Erythroblast (primary cell): ENCODE measurements at places on chromosomes 6 and 20.

- no peak for DNase-seq
Measured at GRCh38 chr6:135128268-135128914, 52.7 kb upstream of the MYB start.

DNA sequence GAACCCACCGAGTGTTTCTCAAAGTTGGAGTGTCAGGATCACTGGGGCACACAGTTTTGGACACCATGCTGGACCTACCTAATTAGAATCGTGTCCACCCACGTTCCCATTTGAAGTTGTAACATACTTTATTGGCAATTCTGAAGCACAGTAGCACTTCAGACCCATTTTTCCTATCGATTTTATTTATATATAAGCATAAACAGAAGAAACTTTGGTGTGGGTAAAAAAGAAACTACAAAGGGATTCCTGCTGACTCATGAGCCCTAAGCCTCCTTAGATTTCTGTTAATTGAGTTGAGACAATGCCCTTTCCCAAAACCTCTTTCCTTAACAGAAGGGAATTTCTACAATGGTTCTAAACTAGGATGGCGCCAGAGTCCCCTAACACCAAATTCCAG, 398.0 kb downstream of the CDKAL1 start:
- no peak for DNase-seq

- DNase-seq: peak; percentile 10
Measured at GRCh38 chr6:135291288-135292076, 110.4 kb downstream of the MYB start.

DNA sequence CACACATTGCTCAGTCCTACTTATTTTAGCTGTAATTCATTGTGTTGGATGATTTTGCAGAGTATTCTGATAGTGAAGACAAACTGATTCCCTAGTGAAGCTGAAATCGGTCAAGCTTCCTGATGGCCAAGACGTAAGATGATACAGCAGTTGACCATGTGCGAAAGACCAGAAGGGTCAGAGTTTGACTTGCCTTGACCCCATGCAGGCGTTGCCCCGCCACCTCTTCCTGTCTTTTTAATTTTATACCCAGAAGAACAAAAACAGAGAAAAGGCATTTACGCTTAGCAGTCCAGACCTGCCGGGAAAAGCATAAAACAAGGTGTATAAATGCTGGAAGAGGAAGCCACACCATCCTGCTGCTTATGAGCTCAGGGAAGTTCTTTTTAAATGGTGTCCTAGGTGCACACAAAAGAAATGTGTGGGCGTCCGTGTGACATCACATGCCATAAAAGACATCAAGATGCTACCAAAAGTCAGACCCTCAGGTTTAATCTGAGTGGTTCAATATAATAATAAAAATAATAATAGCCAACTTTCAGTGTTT, 32.2 kb downstream of the TSHZ2 start:
- no peak for DNase-seq

DNA sequence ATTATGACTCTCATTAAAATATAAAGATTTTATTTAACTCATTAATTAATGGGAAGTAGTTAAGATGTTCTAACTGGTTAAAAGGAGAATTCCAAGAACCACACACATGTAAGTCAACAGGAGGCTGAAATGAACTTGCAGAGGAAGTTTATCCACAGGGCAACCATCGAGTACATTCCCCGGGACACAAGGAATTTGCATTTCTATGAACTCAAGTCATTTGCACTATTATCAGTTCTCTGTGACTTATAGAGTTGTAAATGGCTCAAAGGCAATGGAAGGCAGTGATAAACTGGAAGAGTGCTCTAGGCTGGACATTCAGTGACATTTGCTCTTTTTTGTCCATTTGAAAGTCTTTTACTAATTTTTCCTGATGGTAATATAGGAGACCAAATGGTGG, 97.4 kb downstream of the SNX5 start:
- DNase-seq: no peak
